ENCODE measurements at places on chromosomes 7 and 10.

DNA sequence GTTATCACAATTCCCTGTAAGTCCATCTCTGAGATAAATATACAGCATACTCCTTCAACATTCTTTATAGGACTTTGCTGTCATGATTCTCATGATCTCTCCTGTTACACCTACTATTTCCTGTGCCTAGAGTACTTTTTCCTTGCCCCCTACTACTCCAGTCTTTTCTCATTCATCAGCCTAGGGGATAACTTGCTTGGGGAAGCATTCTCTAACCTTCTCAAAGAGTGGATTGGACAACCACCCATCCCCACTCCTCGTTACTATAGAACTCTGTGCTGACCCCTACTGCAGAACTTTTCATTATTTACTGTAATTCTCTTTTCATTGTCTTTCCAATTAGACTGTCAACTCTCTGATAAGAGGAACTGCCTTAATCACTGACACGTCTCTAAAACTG lies 57.4 kb upstream of the TFEC start:
- no peak for DNase-seq

GRCh38 chr10:49645871-49646870 lies 32.3 kb downstream of the CHAT start:
- no peak for DNase-seq

DNA sequence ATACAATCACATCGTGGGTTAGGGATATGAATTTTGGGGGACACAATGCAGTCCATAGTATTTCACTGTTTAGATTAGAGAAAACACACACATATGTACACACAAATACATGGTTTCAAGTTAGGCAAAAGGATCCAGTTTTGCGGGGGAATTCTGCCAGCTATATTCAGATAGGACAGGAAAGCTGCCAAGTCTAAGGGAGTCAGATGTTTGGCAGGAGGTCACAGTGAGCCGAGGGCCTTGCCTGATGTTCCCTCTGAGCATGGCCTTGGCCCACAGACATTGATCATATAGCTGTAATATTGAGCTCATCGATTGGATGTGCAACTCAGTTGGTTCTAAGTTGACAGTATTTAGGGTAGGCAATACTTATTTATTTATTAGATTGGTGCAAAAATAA lies 122.8 kb downstream of the ADRA2A start:
- DNase-seq = no peak

DNA sequence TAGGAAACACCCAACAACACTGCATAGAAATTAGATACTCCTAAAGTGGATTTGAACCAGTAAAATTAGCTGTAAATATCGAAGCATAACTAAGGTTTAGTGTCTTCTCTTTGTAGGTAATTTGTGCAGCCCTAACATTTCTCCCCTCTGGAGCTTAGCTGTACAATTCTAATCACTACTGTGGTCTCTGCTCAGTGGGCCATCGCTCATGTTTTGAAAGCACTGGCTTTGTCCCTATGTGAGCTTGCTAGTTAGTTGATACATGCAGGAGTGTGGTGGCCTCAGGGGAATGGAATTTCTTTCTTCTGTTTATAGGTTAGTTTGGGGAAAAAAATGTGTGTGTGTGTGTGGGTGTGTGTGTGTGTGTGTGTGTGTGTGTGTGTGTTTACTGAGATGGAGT lies 373.1 kb downstream of the DPP6 start:
- no peak for DNase-seq

DNA sequence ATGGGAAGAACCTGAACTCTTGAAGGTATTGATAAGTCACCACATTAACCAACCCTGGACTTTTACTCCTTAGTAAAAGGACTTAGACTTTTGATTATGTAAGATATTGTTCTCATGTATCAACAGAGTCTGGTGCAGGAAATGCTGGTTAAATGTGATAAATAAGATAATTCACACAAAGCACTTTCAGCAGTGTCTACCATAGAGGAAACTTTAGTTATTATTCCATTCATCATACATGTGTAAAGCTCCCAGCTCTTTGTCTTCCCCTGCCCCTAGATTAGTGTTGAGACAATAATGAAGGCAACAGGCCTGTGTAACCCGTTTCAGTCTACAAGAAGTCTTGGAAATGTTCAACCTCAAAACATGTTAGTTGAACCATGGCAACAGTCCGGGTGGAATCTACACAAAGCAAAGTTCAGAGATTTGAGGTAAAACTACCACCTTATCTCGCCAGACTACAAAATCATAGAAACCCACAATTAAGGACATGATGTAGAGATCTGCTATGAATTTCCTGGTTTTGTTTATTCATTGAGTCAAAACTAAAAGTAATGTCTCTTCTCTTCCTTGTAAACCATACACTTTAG lies 109.9 kb upstream of the ADO start:
- no peak for DNase-seq

All from thoracic aorta (tissue), 2 donors.